Urinary bladder (tissue), 4 donors: ENCODE measurements at places on chromosomes 11 and 22.

- no peak for DNase-seq
These were observed 41.1 kb downstream of the UBASH3B start for GRCh38 chr11:122696662-122697061.

- no peak for DNase-seq
These were observed 236.3 kb upstream of the ZC3H12C start for GRCh38 chr11:109856928-109857327.

DNA sequence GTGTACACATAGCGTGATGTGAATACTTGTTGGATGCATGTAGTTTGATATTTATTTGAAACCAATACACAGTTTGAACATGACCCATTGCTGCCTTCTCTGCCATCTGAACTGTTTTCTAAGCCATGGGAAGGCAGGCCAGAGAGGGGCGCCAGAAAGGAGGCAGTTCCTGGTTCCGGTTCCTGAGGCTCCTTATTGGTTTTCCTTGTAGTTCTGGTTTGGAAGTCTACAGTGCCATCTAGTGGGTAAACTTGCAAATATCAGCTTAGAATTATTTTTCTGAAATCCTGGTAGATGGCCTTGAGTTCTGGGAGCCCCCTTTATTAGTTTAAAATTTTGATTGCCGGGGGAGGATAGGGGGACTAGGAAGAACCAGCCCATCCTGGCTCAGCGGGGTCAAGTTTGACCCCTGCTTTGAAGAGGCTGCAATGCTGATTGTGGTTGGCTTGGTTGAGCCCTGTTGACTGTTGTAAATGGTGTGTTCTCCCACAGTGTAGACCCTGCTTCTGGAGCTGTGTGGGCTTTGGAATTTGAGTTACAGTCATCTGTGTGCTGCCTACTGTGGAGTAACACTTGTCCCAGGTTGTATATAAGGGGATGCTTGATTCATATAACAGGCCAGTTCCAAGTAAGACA lies 48.4 kb downstream of the GRAMD1B start:
- peak; percentile 51 for DNase-seq

GRCh38 chr22:29842740-29843139 lies 4.7 kb upstream of the ASCC2 start:
- no peak for DNase-seq

- no peak for DNase-seq
These were observed 681 bp upstream of the ARHGEF12 start for GRCh38 chr11:120335556-120335907.

- DNase-seq, result no peak
These were observed 64.7 kb downstream of the DGCR2 start for GRCh38 chr22:19057539-19057938.

- no peak for DNase-seq
These were observed 268.8 kb downstream of the DDX10 start for GRCh38 chr11:108933630-108934029.

DNA sequence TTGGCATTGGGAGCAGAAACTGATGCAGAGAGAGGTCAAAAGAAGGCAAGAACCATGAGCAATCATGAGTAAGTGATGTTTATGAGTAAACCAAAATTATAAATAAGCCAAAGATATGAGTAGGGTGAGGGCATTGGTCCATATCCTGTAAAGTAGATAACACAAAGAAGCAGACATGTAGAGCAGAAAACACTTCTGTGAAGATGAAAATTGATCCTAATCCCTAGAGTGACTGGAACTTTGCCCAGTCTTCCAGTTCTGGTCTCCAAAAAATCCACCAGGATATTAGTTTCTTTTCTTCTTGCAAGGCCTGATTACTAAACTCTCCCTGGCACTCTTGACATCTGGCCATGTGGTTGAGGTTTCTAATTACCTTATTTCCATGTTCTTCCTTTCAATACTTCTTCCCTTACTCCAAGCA lies 13.7 kb upstream of the DRD2 start:
- DNase-seq, result no peak

- no peak for DNase-seq
These were observed 23.3 kb upstream of the MMP7 start for GRCh38 chr11:102553835-102554282.

DNA sequence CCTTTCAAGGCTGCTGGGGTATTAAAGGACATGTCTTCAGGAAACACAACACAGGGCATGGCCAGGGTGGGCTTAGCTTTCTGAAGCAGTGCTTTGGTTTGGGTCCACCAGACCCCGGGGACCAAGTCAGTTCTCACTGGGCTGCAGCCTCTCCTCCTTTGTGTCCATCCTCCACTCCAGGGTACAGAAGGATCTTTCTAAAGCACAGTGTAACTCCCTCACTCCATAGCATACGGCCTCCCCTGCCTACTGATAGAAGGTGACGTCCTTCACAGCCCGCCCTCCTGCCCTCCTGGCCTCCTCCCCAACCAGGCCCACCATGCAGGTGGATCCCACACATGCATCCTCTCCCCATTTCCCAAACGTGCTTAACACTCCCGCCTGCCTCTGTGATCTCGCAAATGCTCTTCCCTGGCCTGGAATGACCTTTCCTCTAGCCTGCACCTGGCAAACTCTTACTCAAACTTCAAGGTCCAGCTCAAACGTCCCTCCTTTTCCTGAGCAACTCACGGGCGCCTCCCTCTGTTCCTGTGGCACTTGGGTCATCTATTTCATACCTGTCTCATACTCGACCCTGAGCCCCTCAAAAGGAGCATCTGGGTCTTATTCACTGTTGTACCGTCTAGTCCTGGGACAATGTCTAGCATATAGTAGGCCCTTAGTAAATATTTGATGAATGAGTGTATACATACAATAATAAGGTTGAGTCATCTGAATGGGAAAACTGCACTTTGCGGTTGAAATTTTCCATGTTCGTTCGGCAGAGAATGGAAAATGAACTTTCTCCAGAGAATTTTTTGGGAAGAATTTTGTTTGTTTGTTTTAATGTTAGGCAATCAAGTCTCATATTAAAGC lies 187.7 kb downstream of the EFCAB6 start:
- no peak for DNase-seq

- DNase-seq, result no peak
These were observed 62.4 kb downstream of the NECTIN1 start for GRCh38 chr11:119666463-119667131.

DNA sequence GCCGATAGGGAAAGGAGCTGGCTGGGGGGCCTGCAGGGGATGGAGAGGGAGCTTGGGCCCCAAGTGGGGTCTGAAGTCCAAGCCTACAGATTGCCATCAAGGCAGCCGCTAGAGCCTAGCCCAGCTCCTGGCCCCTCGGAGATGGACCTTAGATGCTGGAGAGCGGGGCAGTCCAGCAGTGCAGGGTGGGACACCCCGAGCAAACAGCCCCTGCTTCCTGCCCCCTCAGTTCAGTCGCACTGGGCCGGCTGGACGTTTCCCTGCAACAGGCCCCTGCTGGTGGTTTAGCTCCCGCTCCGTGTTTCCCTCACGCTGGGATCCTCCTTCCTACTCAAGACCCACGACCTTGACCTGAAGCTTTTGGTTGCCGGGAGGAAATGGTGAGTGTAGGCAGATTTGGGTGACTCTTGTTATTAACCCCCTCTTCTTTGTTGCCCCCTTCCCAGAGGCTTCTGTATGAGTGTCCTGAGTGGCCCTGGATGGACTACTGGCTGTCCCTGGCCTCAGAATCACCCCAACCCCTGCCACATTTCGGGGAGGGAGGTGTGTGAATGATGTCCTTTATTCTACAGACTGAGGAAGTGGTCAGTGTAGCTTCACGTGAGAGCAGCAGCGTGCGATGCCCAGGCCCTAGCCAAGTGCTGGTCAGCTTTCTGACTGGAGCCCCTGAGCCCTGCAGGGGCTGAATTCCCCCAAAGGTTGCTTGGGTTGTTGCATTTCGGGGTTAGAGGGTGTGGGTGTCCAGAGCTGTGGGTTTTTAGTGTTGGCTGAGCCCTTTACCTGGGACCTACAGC lies 2.7 kb downstream of the ST3GAL4 start:
- DNase-seq, result no peak

DNA sequence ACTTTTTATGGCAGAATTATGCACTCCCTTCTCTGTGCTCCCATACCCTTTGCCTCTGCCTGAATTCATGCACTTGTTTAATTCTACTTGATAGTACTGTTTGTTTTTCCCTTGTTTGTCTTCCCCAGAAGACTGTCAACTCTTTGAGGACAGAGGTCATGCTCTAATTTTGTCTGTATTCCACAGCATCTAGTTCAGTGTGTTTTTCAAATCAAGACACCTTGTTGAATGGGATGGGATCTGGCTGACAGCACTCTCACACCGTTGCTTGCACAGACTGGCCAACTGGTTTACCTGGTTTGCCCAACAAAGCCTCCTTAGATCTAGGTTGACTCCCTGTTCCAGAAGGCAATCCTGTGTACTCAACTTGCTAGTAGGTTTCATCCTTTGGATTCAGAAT lies 121.2 kb upstream of the TIMP3 start:
- no peak for DNase-seq

GRCh38 chr11:126317756-126318573 lies 14.1 kb downstream of the DCPS start:
- DNase-seq, result peak; percentile 66

- no peak for DNase-seq
These were observed 42.5 kb downstream of the CLPB start for GRCh38 chr11:72391638-72392423.

GRCh38 chr22:28514321-28514821 lies 165.3 kb downstream of the TTC28 start:
- peak; percentile 36 for DNase-seq

DNA sequence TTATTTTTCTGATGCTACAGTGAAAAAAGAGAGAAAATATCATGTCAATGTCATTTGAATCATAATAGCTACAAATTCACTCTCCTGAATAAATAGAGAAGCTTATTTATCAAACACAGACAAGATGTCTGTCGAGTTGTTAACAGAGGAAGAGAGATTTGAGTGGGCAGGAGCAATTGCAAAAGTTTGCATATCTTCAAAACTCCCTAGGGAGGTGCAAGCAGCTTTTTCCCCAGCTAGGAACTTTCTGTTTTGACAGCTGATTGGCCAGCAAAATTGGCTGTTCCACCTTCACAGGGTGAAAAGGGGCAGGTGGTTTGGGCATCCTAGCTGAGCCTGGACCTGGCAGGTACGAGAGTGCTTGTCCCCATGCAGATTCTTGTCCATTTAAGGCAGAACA lies 98.2 kb downstream of the NTM start:
- DNase-seq, result no peak

GRCh38 chr11:19370100-19370861 lies 129.5 kb upstream of the E2F8 start:
- DNase-seq, result peak; percentile 18

DNA sequence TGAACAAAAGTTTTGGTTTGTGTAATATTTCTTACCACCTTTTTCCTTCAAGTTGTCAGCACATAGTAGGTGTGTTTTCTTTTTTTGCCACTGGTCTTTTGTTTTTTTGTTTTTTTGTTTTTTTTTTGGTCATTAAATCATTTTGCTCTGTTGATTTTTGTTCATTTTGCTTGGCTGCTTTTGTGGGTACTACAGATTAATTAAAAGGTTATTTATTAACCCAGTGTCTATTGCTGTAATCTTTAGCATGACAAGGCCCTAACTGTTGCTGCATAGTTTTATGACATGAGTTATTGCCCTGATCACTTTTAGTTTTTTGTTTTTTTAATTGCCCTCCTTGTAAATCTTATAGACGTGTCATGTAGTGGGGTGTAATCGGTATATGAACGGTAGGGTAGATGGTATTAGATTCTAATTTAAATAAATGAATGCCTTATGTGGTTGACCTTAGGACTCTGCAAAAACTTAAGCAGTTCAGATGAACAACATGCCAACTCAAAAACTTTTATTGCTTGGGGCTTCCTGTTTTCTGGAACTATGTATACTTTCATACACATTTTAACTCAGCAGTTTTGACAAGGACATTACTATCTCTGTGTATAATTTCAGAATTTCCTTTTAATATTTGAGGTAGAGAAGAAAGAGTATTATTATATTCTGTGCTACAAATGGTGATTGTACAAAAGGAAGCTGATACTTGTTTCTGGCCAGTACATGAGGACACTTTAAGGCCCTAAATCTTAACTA lies 7.9 kb downstream of the EWSR1 start:
- DNase-seq, result no peak

DNA sequence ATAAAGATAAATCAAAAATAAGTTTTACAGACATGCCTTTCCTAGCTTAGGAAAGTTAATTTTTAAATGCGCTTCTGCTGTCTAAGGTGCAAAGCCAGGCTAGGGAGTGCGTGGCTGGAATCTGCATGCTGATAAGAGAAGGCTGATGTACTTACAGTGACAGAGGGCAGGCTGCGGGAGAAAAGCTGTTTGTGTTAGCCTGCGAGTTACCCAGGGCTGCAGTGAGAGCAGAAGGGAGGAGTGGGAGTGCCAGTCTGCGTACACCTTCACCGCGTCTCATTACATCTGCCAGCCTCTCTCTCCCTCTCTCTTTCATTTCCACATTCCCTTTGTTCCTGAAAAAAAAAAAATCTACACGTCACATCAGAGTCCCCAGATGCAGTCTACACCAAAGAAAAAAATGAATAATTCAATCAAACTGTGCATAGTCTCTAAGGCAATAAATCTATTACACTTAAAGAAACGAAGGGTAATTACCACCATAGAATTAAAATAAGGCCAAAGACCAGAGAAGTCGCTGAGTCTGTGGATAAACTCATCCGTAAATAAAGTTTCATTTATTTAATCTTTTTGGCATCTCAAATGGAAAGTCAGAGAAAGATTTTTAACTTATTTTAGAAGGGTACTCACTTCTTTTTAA lies 126.4 kb upstream of the C11orf58 start:
- DNase-seq, result no peak

DNA sequence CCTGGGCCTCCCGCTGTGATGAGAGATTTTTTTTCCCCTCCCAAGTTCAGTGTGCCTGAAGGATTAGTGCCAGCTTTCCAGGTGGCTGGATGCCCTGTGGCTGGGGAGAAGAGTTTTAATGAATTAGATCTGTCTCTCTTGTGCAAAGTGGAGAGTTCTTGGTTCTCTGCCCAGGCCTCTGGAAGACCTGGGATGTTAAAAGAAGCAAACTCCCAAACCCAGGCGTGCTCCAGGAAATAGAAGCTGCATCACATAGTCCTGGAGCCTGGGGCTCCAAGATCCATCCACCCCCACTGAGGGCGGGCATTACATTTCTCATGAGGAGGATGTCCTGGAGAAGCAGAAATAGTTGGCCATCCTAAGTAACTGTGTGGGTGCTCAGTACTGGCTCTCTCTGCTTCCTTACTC lies 30.6 kb downstream of the SDHAF2 start:
- no peak for DNase-seq

- DNase-seq, result no peak
These were observed 101.9 kb downstream of the WT1 start for GRCh38 chr11:32333320-32333991.

GRCh38 chr11:8584082-8584481 lies 9.9 kb downstream of the STK33 start:
- DNase-seq, result no peak

GRCh38 chr22:44428941-44429830 lies 68.8 kb downstream of the RTL6 start:
- DNase-seq, result no peak

DNA sequence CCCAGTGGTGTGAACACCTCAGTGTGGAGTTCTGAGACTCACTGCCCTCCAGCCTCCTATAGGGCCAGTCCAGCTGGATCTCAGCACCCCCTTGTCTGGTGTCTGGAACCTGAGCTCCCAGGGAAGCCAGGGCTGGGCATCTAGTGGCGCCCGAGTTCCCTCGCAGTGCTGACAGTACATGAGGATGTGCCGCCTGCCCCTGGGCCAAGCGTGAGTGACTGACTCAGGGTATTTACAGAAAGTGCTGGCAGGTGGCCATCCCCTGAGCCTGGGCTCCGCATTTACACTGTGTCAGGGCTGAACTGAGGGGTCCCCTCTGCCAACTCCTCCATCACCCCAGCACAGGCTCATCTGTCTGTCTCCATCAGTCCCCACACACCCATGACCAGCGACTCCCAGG lies 185.3 kb downstream of the BRD1 start:
- no peak for DNase-seq
